ENCODE measurements at places on chromosomes 5 and 9.

- no peak for DNase-seq
These were observed 533.3 kb upstream of the CDH9 start for GRCh38 chr5:27571681-27572080.

DNA sequence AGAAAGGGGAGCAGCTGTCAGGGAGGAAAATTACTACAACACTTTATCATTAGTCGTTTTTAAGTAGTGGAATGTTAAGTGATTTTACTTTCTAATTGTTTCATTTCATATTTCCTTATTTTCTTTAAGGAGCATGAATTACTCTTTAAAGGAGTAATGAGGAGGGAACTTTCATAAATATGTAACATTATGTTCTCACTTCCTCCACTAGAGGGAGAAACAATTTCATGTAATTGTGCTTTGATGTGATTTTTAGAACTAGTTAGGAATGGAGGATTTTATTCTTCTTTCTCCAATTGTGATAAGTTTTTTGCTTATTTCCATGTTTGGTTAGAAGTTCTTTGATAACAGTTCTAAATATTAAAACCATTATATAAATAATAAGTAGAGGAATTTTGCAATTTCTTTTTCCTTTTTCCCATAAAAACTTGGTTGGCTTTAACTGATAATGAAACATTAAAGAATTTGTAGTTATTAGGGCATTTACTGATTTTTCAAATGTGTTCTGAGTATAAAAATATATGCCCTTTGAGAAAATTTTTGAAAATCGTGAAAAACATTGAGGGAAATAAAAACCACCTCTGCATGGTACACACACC, 25.6 kb downstream of the CEP78 start:
- DNase-seq = no peak

DNA sequence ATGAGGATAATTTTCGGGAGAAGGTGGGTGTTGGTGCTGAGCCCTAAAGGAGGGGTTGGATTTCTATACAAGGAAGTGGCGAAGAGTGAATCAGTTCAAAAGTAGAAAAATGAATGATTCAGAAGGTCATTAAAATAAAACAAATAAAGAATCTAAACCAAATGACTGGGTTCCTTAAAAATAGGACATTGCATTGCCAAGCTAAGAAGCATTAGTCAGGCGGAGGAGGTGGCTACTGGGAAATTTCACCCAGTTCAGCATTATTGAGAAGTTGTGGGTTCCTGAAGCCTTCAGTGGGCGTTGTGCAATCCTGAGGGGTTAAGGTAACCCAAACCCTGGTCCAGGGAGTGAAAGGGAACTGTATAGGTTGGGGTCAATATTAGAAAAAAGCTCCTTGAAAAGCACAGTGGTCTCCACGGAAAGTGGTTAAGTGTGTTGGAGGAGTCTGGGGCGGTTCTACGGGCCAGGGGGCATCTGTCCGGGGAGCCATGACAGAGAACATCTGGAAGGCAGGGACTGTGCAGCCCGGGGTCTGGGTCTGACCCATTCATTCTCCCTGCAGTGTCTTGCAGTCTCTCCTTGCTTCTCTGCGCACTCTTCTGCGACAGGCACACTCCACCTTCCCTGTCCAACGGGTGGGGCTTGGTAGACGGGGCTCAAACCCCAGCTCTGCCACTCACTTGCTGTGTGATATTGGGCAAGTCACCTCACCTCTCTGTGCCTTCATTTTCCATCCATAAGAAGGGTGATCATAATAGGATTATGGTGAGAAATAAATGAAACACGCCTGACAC, 27.6 kb upstream of the DUSP1 start:
- DNase-seq = no peak

GRCh38 chr9:81595887-81596543, 93.3 kb downstream of the TLE1 start:
- peak; percentile 38 for DNase-seq

GRCh38 chr9:92058723-92059444, 56.3 kb downstream of the SPTLC1 start:
- peak; percentile 34 for DNase-seq

DNA sequence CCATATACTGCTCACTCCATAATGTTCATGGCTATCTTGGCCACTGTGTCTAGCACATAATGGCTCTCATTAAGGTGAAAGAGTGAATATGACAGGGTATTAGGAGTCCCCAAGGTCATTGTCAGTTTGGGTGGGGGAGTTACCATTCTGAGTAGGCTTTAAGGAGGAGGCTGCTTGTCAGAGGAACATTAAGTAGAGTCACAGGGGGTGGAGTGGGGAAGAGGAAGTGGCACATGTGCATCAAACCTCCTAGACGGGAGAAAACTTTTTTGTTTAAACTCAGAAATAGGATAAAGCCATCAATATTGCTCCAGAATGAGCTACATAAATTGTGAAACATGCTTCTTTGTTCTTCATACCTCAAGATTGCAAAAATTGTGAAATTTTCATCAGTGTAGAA, 45.5 kb downstream of the DAB2IP start:
- DNase-seq = no peak

Data from NCI-H1436 (cell line).